Activated CD4-positive, alpha-beta T cell treated with anti-CD3 and anti-CD28 coated beads, Interleukin-2, amount 50 U/mL, for 48 hours (primary cell): ENCODE measurements at places on chromosomes 1 and 21.
A peak's percentile ranks its signal among the peaks of the same experiment; 100 is the strongest.

- no peak for DNase-seq
Measured at GRCh38 chr1:207241164-207241934, 80.1 kb upstream of the CD55 start.

- no peak for DNase-seq
Measured at GRCh38 chr1:41981796-41982195, 63.1 kb upstream of the HIVEP3 start.

DNA sequence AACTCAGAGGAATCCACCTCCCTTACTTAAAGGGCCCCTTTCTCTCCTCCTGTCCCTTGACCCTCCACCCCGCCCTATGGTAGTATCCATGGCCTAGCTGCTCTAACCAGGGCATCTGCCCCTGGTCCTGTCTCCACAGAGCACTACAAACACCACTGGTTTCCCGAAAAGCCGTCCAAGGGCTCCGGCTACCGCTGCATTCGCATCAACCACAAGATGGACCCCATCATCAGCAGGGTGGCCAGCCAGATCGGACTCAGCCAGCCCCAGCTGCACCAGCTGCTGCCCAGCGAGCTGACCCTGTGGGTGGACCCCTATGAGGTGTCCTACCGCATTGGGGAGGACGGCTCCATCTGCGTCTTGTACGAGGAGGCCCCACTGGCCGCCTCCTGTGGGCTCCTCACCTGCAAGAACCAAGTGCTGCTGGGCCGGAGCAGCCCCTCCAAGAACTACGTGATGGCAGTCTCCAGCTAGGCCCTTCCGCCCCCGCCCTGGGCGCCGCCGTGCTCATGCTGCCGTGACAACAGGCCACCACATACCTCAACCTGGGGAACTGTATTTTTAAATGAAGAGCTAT lies 1.7 kb downstream of the BTG2 start:
- DNase-seq: peak; percentile 57

DNA sequence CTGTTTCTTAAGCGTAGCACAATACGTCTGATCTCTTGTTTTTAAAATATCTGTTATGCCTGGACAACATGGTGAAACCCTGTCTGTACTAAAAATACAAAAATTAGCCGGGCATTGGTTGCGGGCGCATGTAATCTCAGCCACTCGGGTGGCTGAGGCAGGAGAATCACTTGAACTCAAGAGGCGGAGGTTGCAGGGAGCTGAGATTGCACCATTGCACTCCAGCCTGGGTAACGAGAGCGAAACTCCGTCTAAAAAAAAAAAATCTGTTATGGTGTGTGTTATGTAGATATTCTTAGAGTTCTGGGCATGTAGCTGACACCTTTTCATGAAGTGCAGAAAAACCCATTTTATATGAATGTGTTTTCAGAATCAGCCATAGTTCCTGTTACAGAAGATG lies 38.2 kb downstream of the RABGAP1L start:
- DNase-seq: no peak

DNA sequence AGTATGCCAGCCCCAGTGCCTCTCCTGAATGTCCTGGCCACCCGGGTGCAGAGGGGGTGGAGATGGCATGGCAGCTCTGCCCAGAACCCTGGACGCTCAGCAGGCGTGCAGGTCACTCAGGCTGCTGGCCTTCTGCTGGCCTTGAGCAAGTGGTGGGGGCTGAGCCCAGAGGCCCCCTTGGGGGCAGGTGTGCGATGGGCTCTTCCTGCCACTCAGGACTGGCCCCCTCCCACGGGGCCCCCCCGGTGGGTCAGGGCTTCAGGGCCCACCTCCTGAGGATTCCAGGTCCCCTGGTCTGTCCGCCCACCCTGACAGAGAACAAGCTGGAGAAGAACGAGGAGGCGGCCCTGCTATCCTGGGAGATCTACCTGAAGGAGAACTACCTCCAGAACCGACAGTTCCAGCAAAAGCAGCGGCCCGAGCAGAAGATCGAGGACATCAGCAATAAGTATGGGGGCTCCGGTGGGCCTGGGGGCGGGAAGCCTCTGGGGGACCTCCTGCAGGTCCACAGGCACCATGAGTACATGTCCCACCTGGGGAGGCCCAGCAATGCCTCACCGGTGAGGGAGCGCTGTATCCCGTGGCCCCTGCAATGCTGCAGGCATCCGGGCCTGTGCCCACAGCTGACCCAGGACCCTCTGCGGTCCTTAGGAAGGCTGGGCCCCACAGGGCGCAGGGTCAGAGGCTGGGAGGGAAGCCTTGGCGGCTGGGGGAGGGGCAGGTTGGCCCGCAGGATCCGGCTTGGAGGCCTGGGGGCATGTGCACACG lies 37.0 kb upstream of the LRRC3 start:
- no peak for DNase-seq

DNA sequence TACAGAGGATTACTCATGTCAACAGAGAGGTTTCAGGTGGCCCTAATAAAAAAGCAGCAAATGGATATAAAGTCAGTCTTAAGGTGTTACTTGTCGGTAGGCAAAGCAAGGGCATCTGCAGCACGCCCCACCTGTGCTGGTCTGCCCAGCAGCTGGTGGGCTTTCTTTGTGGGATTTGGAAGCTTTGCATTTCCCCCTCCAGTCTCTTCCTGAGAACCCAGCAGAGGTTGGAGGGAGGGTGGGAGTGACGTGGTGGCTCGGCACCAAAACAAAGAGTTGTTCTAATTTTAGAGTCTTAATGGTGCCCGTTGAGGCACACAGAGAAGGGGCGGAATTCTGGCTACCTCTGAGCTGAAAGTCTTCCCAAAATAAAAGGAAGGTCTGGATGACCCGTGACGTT lies 4.8 kb upstream of the PCBP3 start:
- no peak for DNase-seq

DNA sequence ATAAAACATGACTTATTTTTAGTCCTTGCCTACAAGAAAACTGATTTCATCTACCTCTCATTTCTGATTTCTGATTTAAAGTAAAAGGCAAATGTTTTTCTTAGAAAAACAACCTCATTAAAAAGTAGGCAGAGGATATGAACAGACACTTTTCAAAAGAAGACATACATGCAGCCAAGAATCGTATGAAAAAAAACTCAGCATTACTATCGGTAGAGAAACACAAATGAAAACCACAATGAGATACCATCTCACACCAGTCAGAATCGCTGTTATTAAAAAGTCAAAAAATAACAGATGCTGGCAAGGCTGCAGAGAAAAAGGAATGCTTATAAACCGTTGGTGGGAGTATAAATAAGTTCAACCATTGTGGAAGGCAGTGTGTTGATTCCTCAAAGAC lies 16.2 kb downstream of the ODR4 start:
- DNase-seq: no peak

- no peak for DNase-seq
Measured at GRCh38 chr1:78279051-78279450, 211.7 kb upstream of the PTGFR start.

DNA sequence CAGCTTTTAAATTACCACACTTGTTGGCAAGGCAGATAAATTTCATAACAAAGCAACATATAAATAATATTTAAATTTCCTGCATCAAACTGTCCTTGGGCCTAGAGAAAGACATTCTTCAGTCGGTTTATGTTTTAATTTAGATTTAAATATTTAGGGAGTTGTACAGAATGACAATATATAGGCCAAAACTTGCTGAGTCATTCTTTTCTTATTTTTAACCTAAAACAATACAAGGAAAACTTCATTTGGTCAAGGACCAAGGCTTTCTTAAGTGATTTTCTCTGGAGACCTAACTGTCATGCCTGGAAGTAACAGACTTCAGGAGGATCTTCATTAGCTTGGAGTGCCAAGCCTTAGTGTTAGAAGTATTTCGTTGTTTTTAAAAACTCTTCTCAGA lies 5.6 kb downstream of the MAP10 start:
- DNase-seq: no peak

- no peak for DNase-seq
Measured at GRCh38 chr1:244968881-244969280, 104.5 kb upstream of the HNRNPU start.

DNA sequence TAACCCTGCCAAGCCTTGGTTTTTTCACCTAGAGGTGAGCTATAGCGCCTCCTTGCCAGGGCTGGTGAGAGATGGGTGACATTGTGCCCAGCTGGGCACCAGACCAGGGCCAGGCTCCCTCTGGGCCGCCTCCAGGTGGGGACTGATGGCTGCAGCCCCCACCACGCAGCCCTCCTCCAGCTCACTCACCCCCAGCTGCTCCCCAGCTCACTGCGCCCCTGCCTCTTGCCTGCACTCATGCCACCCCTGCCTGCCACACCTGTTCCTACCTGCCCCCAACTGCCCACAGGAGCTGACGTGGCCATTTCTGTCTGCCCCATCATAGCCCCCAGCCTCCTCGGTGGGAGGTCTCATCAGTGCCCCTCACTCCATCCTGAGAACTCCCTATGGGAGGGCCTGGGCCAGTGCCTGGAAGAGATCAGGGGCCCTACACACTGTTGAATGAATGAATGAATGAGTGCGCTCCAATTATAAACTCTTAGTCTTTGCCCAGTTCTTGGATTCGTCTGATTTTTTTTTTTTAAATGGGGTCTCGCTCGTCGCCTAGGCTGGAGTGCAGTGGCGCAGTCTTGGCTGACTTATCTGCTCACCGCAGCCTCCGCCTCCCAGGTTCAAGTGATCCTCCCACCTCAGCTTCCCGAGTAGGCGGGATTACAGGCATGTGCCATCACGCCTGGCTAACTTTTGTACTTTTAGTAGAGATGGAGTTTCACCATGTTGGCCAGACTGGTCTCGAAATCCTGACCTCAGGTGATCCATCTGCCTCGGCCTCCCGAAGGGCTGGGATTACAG lies 26.4 kb upstream of the VPS13D start:
- no peak for DNase-seq

GRCh38 chr1:121558514-121558913 lies 373.7 kb downstream of the SRGAP2C start:
- DNase-seq: no peak

DNA sequence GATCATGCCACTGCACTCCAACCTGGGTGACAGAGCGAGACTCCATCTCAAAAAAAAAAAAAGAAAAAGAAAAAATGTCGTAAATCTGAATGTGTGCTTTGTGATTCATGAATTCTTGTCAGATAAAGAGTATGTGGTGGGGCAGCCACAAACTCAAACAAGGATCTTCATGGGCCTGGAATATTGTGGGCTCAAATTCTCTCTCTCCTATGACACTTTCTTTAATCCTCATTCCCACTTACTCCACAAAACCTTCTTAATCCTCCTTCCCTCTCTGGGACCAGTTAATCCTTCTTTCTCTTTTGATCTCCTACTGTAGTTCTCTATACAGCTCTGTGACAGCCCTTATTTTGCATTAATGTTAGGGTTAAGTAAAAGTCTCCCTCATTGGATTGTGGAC lies 112.3 kb downstream of the AK5 start:
- DNase-seq: no peak

- no peak for DNase-seq
Measured at GRCh38 chr1:52792036-52792435, 50.5 kb upstream of the ZYG11A start.

DNA sequence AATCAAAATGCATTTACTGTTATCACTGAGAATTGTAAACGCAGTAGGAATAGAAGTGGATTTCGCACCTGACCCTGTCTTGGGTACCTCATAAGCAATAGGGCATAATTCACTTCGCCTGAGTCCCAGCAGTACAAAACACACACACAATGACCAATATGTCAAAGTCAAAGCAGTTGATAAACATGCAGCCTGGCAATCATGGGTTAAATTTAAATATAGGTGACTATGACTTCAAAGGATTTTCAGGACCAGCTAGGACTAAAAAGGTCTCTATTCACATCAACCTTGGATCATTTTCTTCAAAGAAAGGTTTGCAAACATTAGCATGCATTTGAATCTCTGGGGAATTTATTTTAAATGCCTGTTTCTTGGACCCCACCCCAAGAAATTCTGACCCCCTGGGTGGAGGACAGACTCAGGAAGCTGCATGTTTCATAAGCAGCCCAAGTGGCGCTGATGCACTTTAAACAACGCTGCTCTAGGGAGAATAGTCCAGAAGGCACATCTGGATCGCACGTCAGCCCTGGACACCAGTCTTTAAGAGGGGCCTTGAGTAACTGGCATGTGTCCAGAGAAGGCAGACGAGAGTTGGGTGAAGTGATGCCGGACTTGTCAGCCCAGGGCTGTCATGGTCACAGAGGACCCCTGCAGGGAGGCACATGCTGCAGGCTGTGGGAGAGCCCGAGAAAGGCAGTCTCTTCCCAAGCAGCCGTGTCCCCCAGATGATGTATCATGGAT lies 55.7 kb upstream of the EFHD2 start:
- no peak for DNase-seq

- no peak for DNase-seq
Measured at GRCh38 chr1:219697682-219698081, 84.8 kb upstream of the ZC3H11B start.

GRCh38 chr21:38363693-38364092 lies 106.9 kb downstream of the KCNJ15 start:
- DNase-seq: no peak

DNA sequence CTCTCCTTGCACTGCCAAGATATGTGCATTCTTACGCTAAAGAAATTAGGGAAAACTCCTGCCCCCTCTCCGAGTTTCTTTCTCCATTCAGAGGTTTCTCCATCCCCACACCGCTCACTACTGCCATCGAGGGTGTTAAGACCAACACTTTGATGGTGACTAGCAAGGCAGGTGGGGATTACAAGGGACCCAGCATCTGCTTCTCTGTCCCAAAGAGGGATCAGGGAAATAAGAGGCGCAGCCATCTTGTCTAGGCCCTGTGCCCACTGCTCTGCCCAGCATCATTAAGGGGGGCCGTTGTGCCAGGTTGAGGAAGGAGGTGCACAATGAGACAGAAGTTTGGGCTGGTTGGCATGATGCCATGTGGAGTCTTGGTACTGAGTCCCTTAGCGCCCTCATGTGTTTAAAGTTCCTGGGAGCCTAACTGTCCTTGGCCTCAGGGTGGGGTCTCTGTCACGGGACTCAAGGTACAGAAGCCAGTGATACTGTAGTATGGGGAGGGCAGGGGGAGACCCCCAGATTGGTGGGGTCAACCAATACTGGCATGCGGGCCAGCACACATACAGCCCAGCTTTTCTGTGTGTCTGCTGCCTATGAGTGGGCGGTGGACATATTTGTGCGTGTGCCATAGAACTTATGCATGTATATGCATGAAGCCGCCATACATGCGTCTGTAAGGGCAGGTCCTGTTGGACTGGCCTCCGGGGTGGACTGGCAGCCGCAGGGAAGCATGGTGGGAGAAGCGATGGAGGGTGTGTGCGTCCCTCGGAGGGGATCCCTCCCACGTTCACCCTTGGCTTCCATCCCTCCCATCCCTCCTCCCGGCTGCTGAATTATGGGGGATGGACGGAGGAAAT lies 5.5 kb downstream of the EFNA3 start:
- peak; percentile 55 for DNase-seq

DNA sequence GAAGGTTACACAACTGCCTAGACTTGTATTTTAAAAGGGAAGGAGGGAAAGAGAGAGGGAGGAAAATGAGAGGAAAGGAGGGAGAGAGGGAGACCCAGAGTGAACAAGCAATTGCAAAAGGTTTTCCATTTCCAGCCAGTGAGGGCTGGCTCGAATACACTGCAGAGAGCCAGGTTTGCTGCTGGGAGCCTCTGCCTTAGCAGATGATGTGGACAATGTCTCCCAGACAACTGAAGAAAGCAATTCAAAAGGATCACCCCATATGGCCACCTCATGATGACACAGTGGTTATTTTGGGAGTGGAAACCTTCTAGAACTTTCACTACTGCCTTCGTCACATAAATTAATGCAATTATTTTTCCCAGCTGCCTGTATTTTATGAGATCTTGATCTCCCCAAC lies 86.4 kb downstream of the BCAR3 start:
- no peak for DNase-seq
